ENCODE measurements at places on chromosomes 11 and 22.
A peak's percentile ranks its signal among the peaks of the same experiment; 100 is the strongest.

DNA sequence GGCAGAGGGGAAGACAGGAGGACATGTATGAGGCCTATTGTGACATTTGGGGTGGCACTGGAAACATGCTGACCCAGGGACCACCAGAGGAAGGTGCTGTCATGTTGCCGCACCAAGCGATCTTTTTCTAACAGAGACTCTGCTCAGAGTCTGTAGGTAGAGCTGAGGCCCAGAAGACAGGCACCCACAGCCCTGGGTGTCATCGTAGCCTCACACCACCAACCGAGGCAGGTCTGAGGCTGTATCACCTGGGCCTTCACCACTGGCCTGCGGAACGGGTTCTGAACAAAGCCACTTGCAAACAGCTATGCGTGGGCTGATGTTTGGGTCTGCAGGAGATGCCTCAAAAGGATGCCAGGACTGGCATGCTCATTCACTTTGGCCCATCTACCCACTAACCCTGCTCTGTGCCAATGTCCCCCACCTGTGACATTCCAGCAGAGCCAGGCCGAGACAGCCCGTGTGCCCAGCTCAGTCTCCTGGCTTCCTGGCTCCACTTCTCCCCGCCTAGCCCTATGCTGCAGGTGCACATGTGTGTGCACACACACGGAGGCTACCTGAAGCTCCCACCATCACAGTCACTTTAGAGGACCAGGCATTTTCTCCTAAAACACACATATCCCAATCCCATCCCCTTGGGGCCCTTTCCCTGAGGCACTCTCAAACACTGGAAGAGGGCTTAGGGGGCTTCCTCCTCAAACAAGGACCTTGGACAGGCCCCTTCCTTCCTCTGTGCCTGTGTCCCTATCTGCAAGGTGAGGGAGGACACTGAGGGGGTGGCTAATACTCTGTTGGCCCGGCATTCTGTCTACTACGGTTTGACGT lies 3.6 kb downstream of the TRIM29 start:
- DNase-seq = peak; percentile 21

GRCh38 chr11:109490953-109491635 lies 69.1 kb downstream of the C11orf87 start:
- no peak for DNase-seq

- no peak for DNase-seq
Measured at GRCh38 chr11:58926251-58926650, 13.0 kb upstream of the GLYATL1 start.

DNA sequence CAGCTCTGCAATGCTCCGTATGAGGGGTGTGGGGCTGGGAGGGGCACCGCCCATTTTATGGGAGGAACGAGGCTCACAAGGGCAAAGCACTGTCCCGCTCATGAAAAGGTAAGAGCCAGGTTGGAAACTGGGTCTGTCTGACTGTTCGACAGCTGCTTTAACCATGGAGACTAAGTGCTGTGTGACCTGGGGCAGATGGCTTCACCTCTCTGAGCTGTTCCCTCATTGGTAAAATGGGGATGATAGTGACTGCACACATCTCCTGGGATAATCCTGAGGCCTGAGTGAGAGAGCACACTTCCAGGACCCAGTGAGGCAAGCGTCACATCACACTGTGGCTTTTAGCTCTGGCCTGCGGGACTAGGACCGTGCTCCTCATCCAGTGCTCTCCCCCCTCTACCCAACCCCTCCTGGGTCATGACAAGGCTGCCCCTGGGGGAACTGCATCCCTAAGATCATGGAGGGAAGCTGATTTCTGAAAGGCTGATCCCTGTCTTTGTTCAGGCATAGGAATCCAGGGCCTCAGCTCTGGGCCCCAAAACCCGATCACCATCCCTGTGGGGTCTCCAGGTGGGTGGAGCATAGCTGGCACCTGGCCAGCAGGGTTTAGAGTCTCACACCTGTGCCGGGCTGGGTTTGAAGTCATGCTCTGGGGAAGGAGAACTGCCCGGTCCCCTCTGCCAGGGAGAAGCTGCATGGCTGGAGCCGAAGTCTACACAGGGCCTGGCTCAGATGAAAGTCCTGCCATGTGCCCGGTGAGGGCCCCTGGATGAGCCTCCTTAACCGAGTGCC lies 21.3 kb downstream of the FGF3 start:
- DNase-seq = no peak

GRCh38 chr11:61026121-61027031 lies 54.9 kb downstream of the CD6 start:
- DNase-seq = no peak

- DNase-seq = no peak
Measured at GRCh38 chr22:40040927-40041326, 46.2 kb downstream of the FAM83F start.

DNA sequence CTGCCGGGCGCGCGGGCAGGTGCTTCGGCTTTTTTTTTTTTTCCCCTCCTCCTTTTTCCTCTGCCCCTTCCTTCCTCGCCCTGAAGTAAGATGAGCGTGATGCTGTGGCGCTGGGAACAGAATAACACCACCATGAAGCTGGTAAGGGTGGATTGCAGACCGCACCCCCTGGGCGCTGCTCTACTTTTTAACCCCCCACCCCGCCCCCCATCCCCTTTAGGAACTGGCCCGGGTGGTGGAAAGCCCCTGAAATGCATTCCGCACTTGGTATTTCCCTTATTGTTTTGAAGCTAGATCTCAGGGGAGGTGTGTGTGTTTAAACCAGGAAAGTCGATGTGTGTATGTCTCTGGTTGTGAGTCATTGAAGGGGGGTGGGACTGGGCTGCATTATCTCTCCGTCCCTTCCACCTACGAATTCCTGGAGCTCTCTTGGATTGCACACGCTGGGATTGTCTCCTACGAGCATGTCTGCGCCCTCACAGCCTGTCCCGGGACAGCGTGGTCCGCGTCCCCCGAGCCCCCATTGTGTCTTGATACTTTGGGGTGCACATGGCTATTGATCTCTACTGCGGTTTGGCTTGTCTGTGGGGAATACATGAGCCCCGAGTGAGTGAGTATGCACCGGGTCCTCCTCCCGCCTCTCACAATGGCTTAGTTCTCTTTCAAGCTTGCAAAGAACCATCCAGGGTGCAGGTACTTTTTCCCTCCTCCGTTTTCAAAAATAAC lies 64.9 kb downstream of the NAV2 start:
- no peak for DNase-seq

- DNase-seq = no peak
Measured at GRCh38 chr11:83019888-83020579, 51.7 kb downstream of the RAB30 start.

GRCh38 chr11:15654451-15654850 lies 539.7 kb downstream of the INSC start:
- DNase-seq = no peak

DNA sequence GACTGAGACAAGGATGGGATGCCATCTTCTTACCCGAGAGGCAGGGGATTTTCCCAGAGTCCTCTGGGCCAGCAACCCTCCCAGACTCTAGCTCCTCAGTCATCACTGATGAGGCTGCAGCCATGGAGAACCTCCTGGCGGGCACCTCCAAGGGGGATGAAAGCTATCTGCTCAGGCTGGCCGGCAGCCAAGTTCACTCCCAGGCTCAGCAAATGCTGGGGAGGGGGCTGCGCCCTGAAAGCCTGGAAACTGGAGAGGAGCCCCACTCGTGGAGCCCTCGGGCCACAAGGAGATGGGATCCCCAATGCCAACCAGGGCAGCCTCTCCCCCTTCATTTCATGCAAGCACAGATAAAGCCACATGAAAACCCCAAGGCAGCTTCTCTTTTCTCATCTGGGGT lies 75.0 kb downstream of the CACNA1I start:
- DNase-seq = no peak

DNA sequence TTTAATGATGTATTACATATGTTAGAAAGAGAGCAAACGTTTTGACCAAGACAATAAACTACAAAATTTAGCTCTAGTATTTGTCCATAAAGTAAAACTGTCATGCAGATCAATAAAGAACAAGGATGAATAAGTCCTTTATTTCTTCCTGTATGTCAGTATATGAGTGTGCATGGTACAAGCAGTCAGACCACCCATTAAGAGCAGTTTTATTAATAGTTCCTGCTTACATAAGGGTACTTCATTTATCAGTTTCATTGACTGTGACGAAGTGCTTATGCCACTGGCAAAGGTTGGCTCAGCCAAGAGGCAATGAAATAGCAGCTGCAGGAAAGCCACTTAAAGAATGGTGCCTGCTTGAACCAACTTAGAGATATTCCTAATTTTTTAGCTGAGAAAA lies 913.0 kb upstream of the CNTN5 start:
- no peak for DNase-seq

- no peak for DNase-seq
Measured at GRCh38 chr11:76030286-76030685, 176.0 kb downstream of the WNT11 start.

DNA sequence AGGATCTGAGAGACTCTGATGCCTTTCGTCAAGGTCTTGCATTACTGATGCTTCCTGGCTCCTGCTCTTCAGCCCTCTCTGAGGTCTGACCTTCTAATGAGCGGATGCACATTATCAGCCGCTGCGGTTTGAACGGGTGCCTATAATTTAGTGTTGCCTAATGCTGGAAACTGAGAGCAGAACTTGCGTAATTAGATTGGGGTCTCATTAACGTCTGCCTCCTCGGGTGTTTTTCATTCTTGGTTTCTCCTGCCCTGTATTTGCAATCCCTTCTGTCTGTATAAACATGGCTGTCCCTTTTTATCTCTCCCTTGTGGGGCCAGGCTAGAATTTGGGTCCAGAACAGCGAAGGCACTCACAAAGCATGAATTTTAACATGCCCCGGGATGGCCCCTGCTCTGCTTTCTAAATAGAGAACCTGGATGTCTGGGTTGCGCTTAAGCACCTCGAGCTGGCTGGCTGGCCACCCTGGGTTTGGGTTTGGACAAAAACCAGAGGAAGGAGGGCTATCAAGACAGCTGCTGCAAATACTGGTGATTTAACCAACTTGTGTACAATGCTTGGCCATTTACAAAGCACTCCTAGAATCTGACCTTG lies 118.6 kb downstream of the TIMP3 start:
- DNase-seq = no peak

GRCh38 chr11:77047007-77047927 lies 13.1 kb downstream of the B3GNT6 start:
- peak; percentile 67 for DNase-seq

- no peak for DNase-seq
Measured at GRCh38 chr22:46614025-46614931, 5.9 kb upstream of the GRAMD4 start.

DNA sequence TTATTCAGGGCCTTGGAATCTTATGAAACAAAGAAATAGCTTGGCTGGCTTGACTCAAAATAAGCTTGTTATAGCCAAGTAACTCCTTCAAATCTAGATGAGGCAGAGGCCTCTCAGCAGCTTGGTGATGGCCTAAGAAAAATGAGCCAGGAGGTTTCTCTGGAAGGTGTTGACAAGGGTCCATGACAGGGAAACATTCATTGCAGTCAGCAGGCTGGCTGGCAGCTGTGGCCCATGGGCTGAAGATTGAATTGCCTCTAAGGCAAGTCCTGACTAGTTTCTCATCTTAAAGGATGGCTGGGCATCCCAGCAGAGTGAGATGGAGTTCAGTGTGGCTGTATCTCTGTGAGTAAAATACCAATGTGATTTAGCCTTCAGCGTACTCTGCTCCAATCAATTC lies 441.0 kb downstream of the NELL1 start:
- DNase-seq = no peak

DNA sequence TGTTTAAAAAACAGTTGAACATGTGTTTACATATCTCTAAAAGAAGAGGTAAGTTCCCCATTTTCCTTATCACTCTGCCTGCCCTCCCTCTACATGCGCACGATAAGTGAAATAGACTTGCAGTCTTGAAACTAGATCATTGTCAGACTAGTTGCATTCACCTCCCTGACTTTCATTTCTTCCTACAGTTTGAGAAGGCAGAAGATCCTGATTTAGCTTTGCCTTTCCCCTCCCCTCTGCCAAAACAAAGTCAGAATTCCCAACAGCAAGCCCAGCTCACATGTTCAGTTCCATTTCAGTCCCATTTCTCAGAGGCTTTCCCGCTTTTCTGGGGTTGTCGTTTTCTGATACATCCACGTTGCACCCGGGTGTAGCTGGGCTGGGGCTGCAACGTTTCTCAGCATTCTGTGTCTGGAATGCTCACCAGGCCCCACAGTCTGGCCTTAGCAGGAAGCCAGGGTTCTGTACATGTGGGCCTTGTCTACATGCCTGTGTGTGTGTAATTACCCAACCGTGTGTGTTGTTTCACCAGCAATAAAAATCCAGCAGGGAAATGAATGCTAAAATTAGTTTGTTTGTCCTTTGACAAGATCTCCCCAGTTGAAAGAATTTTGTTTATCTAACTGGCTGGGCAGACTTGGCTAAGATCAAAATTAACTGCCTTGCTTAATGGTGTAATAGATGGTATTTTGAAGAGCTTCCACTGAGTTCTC lies 179.2 kb downstream of the DBX1 start:
- no peak for DNase-seq

All from mesothelial cell of epicardium (in vitro differentiated cells).